ENCODE measurements at places on chromosomes 5 and 9. TPM values are rescaled to one million over a fixed set of nuclear protein-coding genes. Genes with fewer than 3 reads are reported as not detected.

CYLC2 gene
- total RNA-seq = not detected

PCDHB13 gene
- total RNA-seq = not detected

TMOD1 gene
- total RNA-seq = 1.5 TPM

CAMK4 gene
- 39.0 TPM for total RNA-seq

SLCO6A1 gene
- total RNA-seq = not detected

AGPAT2 gene
- 7.4 TPM for total RNA-seq

DEPDC1B gene
- total RNA-seq = 40.4 TPM

AGXT2 gene
- not detected for total RNA-seq

- no peak for DNase-seq
These were observed 19.1 kb upstream of the LMNB1 start for GRCh38 chr5:126757713-126758357.

GRCh38 chr9:136508729-136509500 is 26.1 kb upstream of the SEC16A start:
- DNase-seq = no peak

- no peak for DNase-seq
These were observed 374.8 kb downstream of the NFIB start for GRCh38 chr9:13939134-13939533.

GRCh38 chr5:65760504-65761275 is 38.7 kb downstream of the NLN start:
- no peak for DNase-seq

DNA sequence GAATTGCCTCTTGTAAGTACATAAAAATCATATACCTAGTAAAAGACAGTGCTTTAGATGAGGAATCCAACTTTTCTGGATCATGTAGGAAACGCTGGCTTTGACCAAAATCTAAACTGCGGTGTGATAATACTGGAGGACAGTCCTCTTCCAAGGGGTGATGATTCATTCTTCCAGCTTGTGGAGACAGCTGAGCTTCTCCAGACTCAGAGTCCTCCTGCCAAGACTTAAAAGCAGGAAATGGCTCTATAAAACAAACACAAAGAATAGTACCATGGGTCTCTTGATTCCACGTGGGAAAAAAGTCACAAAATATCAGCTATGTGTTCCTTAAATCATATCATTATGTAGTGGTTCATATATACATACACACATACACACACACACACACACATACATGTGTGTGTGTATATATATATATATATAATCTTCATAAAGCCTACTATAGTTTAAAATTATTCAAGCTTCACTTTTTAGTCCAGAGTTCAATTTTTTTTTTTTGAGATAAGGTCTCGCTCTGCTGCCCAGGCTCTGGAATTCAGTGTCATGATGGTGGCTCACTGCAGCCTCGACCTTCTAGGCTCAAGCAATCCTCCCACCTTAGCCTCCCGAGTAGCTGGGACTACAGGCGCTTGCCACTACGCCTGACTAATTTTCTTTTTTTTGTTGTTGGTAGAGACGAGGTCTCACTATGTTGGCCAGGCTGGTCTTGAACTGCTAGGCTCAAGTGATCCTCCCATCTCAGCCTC is 65.0 kb downstream of the PKD2L2 start:
- no peak for DNase-seq
